Stimulated activated CD4-positive, alpha-beta T cell treated with anti-CD3 and anti-CD28 coated beads, TNF-alpha, amount 100 ng/mL, for 48 hours (primary cell): ENCODE measurements at places on chromosomes 1 and 21.
A peak's percentile ranks its signal among the peaks of the same experiment; 100 is the strongest.

DNA sequence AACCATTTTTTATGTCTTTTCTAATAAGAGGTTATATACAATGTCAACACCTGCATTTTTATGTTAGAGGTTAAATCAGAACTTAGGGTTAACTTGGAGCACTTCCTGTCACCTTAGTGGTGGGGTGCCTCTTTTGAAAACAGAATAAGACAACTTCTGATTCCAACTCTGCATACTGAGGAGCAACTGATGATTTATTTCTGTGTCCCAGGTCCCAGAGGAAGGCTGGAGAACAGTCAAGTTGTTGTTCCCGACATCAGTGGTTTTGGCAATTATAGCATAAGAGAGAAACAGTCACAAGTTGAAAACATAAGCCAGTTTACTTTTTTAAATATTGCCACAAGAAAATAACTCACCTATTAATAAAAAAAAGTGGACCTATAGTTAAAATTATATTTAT lies 871.0 kb upstream of the ADAMTS5 start:
- no peak for DNase-seq

DNA sequence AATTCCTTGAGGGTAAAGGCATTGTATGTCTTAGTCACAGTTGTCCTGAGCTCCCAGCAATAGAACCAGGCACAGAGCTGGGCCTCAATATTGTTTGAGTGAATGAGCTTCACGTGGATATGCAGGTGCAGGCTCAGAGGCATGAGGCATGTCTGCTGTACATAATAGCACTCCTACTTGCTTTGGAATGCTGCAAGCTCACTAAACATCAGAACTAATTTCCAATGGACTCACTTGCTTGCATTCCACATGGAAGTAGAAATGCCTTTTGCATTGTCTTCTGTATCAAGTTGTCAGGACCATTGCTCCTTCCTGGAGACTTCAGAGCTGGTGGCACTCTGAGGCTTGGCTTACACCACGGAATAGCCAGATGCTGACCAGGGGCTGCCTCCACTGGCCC lies 37.1 kb downstream of the INAVA start:
- DNase-seq: no peak

DNA sequence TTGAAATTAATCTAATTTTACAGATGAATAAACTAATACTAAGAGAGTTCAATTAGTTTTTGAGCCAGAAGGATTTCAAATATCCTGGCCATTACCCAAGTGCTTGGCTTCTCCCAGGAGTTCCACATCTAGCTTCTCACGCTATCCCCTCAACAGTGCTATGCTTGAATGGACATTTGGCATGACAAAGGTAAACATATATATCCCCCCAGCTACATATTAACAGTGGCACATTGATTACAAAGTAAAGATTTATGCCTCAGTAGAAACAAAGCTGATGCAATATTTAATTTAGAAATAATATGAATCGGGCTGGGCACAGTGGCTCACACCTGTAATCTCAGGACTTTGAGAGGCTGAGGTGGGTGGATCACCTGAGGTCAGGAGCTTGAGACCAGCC lies 434.6 kb upstream of the PRMT6 start:
- DNase-seq: no peak

DNA sequence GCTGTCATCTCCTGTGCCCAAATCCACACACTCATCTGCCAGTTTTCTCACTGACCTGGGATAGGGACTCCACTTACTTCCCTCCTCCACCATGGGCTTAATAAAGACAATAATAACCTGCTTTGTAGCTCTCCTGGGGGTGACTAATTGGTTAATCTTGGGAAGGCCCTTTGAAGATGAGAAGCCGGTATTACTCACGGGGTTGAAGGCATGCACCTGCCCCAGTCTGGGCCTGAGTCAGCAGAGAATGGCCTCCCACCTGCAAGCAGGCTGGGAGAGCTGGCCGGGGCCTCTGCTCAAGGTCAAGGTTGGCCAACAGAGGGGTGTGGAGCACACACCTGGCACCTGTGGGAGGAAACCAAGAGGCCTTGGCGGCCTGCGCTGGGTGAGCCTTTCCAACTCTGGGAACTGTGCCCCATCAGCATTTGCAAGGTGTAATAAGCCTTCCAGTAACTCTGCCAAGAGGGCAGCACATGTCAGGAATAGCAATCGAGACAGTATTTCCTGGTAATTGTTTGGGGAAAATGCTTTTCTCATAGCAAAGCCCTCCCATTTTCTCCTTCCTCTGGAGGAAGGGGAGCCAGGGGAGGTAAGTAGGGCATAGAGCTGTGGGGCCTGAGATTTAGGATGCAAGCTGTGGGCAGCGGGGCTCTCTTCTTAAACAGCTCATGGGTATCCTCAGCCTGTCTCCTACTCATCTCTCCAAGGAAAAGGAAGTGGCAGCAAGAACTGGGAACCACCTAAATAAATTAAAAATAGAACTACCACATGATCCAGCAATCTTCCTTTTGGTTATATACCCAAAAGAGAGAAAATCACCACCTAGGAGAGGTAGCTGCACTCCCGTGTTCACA lies 49.0 kb downstream of the TOMM20 start:
- DNase-seq: no peak

GRCh38 chr1:19442154-19443096 lies 42.9 kb downstream of the CAPZB start:
- no peak for DNase-seq

DNA sequence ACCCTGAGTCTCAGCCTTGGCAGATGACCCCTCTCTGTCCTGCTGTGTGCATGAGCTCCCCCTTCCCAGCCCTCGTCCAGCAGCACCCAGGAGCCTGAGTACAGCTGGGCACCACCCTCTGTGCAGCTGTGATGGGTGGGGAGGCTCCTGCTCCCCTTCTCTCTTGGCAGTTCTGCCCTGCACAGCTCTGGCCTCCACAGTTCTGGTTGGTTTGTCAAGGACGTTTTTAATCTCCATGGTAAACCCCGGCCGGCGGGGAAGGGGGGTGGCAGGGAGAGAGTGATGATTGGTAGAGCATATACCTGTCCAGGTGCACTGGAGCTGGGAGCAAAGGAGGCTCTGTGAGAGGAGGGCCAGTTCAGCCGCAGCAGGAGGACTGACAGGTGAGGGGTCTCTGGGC lies at the start of gene CLCNKA:
CLCNKA (plus strand) TSS at position 356 of the 400 bp plus-strand sequence. CDS start 584 bp downstream, outside the sequence.
- no peak for DNase-seq

- no peak for DNase-seq
Observed at GRCh38 chr1:109447524-109447923, 18.8 kb upstream of the SYPL2 start.

DNA sequence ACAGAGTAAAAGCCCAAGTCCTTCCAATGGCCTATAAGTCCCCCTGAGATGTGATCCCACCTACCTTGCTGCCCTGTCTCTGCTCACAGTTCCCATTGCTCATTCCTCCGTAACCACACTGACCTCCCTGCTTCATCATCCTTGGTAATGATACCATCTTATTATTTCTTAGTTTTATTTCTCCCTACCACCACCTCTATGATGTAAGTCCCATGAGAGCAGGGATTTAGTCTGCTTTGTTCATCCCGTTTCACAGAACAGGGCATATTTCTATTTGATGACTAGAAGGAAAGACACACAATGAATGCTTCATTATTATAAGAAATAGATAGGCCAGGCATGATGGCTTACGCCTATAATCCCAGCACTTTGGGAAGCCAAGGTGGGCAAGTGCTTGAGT lies 22.5 kb downstream of the NIBAN1 start:
- DNase-seq: no peak

DNA sequence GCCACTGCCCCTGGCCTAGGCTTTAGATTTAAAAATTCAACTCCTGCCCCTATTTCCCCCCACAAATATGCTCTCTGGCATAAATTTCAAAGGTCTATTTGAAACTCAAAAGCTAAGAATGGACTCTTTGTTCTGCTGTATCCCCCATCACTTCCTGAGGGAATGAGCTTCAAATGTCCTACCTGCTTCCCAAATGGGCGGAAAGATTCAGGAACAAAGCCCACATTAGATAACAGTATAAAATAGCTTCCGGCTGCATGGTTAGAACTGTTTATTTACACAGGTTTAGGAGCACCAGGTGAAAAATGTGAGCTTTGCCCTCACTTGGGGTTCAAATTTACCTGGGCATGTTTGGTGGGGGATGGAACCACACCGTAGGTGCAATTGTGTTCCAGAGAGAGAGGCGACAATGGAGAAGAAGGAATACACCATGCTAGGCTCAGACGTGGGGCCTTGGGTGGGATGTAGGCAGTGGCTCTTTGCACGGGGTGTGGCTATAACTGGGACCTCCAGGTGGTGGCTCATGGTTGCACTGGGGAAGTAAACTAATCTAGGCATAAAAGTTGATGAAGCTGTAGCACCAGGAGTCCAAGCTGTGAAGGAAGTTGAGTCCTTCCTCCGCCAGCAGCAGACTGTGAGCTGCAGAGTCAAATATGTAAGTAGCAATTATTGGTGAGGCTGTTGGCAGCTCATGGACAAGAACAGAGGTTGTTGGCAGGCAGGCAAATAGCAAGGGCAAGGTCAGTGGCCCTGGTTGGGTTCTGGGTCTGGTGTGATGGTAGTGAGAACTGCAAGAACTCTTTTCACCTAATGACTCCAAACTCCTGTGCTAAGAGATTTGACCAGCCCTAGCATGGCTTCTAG lies 41.5 kb upstream of the SRSF10 start:
- DNase-seq: no peak

GRCh38 chr1:65572701-65573421 lies 152.4 kb downstream of the LEPR start:
- DNase-seq: no peak

DNA sequence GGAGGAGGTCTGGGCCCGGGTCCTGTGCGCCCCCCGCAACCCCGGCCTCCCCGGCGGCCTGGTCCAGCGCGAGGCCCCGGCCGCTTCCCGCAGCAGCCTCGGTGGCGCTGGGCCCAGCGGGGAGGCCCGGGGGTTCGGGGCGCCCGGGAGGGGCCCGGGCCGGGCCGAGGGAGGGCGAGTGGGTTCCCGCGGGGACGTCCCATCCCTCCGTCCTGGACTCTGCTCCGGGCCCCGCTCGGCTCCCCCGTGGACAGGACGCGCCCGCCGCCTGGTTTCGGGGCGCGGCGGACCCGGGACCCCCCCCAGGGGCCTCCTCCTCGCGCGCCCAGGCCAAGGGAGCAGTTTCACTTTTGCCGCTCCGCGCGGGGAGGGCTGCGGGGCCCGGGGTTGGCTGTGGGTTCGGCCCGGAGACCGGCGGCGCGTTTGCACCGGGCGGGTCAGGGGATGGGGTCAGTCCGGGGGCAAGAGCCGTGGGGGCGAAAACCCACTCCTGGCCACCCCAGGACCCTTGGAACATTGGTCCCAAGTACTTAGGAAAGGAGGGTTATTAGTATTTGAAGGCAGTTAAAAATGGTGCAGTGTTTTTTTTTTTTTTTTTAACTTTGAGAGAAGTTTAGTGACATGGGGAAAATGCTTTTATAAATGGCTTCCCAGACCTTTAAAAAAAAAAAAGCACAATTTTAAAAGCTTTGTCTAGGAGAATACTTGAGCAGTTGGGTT lies 677 bp downstream of the AGPAT3 start:
- DNase-seq: no peak

DNA sequence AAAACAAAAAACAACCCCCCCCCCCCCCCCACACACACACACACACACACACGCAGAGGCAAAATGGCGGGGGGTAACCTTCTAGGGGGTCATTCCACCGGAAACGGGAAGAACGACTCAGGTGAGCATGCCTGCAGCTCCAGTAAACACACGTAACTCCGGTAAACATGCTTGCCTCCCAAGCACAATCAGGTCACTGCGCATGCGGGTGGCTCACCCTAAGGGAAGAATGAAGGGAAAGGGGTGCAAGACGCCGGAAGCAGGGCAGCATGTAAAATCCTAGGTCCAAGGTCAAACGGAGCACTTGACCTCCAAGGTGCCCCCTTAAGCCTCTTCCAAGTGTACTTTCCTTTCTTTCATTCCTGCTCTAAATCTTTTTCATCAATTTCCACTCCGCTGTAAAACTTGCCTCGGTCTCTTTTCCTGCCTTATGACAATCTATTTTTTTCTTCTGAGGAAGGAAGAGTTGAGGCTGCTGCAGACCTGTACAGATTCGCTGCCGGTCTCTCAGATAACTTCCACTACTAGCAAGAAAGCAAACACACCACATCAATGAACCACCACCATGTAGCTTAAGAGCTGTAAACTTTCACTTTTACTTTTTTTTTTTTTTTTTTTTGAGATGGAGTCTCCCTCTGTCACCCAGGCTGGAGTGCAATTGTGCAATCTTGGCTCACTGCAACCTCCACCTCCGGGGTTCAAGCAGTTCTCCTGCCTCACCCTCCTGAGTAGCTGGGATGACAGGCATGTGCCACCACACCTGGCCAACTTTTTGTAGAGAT lies 21.0 kb upstream of the CBR3 start:
- no peak for DNase-seq

DNA sequence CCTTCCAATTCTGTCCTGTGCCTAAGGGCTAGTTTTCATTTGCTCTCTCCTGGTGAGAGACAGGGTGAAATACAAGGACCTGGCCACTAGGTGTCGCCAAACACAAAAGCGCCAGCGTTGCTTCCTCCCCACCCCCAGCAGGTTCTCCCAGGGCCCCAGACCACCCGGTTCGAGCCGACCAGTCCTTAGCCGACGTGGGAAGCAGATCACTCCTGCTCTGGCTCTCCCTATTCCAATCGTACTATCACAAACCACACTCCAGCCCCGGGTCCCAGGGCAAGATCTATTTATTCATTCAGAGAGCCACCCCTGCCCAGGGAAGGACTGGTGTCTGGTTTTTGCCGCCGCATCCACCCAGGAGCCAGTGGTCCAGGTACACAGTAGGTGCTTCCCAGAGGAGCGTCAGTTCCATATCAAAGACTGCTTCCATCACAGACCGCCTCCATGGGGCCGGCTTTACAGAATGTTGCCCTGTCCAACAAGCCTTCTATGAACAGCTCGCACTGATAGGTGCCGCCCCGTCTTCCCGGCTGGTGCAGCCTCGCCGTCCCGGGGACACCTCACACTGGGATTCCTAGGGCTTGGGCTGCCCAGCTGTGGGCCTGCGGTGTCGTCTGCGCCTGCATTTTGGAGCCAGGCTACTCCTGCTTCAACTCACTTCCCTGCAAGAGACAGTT lies 35.0 kb downstream of the CTNNBIP1 start:
- peak; percentile 38 for DNase-seq

DNA sequence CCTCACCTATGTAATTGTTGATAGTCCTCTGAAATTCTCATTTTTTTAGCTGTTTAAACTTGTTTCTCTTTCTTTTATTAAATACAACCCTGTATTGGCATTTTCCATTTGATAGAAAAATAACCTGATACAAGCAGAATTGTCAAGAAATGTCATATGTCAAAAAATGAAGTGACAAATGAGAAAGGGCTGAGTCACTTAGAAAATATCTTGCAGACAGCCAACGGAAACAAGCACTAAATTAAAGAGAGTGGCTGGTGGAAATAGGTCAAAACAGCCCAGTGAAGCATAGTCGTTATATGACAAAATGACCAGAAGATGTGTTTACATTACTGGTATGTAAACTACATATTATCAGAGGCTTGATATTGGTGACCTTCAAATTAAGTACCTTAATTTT lies 484.4 kb downstream of the PLA2G4A start:
- no peak for DNase-seq
